Esophagus muscularis mucosa (tissue), 4 donors: ENCODE measurements at places on chromosomes 2 and 18. TPM values are rescaled to one million over a fixed set of nuclear protein-coding genes. Genes with fewer than 3 reads are reported as not detected.

DNA sequence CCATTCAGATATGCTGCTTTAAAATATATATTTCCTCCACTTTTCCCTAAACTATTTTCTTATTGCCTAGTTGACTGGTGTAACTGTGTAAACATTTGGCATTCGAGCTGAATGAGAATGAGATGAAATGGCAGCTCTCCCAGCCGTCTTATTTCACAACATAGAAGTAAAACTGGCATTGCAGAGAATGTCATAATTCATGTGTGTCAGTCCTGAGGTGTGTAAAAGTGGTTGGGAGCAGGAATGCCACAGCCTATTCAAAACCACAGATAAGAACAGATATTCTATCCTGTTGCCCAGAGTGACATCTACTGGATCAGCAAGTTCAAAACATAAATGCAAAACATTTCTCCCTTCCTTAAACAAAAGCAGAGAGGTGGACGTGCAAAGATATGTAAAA is 565.5 kb upstream of the CHAC2 start:
- no peaks in the 10 kb centered on the region for H3K4me1 ChIP-seq
- H3K27me3 ChIP-seq, result no peaks in the 10 kb centered on the region
- no peak overlapping the region for H3K4me3 ChIP-seq

- H3K27me3 ChIP-seq, result no peaks in the 10 kb centered on the region
- DNase-seq, result no peak
- H3K36me3 ChIP-seq, result no peaks in the 10 kb centered on the region
- no peaks in the 10 kb centered on the region for H3K4me1 ChIP-seq
- H3K27ac ChIP-seq, result no peak overlapping the region
Measured at GRCh38 chr18:74128159-74128558, 19.5 kb downstream of the FBXO15 start.

DNA sequence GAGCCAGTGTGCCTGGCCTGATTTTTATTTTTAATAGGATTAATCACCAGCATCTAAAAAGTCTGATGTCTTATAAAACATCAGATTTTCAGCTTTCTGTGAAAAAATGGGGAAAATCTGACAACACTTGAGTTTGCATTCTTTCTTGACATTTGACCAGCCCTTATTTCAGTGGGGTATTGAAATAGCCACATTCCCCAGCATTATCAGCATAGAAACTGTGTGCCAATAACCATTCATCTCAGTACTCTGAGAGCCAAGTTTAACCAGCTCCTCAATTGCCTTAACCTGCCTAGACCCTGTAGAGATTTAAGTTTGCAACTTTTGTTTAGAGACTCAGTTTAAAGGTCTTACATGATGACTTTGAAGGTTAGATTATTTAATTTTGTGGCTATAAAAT is 155.0 kb downstream of the CERS6 start:
- H3K4me1 ChIP-seq, result peaks cover 22% of the 10 kb centered on the region
- H3K27me3 ChIP-seq, result no peaks in the 10 kb centered on the region
- H3K36me3 ChIP-seq, result no peaks in the 10 kb centered on the region

DNA sequence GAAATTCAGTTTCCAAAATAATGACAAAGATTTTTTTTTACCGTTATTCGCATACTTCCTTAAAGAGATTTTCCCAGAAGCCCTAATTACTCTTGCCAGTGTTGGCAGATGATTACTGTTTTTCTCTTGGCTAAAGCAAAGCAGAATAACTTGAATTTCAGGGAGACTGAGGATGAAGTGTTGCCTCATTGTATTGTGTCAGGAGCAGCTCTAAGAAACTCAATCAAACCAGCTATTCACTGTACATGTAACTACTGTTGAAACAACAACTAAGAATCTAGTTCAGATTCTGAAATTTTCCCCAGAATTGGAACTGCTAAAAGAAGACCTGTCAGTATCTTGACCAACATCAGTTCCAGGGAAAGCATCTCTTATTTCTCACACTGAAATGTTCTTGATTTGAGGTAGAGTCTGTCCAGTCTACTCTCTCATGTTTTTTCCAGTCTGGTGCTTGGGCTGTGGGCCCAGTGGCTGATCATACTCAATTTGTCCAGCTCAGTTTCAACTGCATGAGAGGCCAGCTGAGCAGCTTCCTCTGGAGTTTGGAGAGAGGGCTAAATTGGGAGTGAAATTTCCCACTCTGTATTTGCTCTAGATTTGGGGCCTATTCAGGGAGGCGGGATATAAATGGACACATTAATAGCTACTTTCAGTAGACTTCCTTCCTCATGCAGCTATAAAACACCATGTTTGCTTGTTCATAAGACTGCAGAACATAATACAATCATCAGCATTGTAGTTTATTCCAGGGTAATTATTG is 78.5 kb downstream of the PPP1R1C start:
- H3K36me3 ChIP-seq, result no peaks in the 10 kb centered on the region
- H3K4me1 ChIP-seq, result peaks cover 8% of the 10 kb centered on the region
- no peak overlapping the region for H3K27ac ChIP-seq
- no peaks in the 10 kb centered on the region for H3K27me3 ChIP-seq

GRCh38 chr2:119644186-119644585 is 34.8 kb upstream of the TMEM177 start:
- H3K4me3 ChIP-seq, result no peak overlapping the region
- DNase-seq, result no peak
- H3K27me3 ChIP-seq, result no peaks in the 10 kb centered on the region
- H3K4me1 ChIP-seq, result no peaks in the 10 kb centered on the region
- H3K36me3 ChIP-seq, result no peaks in the 10 kb centered on the region
- no peak overlapping the region for H3K27ac ChIP-seq

- H3K27ac ChIP-seq, result no peak overlapping the region
- no peak overlapping the region for H3K4me3 ChIP-seq
- H3K4me1 ChIP-seq, result no peaks in the 10 kb centered on the region
- DNase-seq, result no peak
Measured at GRCh38 chr2:195572895-195573683, 83.9 kb upstream of the SLC39A10 start.

DNA sequence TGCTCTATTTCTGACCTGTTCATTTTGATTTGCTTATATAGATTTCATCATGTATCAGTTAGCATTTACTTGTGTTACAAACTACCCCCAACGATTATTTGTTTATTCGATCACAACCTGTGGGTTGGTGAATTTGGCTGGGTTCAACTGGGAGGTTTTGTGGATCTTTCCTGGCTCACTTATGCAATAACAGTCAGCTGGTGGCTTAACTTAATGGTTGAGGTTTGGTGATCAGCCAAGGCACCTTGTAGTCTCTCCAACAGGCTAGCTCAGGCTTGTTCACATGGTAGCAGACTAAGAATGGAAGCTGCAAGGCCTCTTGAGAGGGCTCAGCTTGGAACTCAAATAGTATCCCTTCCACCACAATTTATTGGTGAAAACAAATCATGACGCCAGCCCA is 5.4 kb upstream of the PUM2 start:
- no peak for DNase-seq
- peaks cover 24% of the 10 kb centered on the region for H3K4me1 ChIP-seq
- H3K4me3 ChIP-seq, result no peak overlapping the region
- no peaks in the 10 kb centered on the region for H3K36me3 ChIP-seq
- no peak overlapping the region for H3K27ac ChIP-seq

- no peak overlapping the region for H3K4me3 ChIP-seq
- H3K27ac ChIP-seq, result no peak overlapping the region
- DNase-seq, result peak; percentile 62
- H3K36me3 ChIP-seq, result no peaks in the 10 kb centered on the region
- no peaks in the 10 kb centered on the region for H3K4me1 ChIP-seq
- no peaks in the 10 kb centered on the region for H3K27me3 ChIP-seq
Measured at GRCh38 chr18:32906506-32907310, 133.9 kb upstream of the KLHL14 start.

DNA sequence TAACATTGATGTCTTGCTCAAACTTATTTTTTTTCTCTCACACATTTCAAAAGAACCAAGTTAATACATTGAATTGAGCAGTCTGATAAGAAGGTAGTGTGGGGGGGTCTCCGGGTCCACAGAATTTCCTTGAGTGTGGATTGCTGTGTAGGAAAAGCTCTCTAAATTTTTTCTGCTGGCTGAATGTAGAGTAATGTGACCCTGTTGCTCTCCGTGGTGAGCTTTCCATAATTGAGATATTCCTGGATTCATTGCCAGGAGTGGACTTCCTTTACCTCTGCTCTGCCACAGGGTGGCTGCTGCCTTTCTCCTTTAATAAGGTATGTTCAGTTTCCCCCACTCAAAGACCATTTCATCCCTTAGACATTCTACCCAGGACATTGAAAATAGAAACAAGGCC is 50.9 kb downstream of the PKP4 start:
- H3K36me3 ChIP-seq, result no peaks in the 10 kb centered on the region
- H3K4me1 ChIP-seq, result peaks cover 52% of the 10 kb centered on the region
- H3K27ac ChIP-seq, result no peak overlapping the region

- no peaks in the 10 kb centered on the region for H3K36me3 ChIP-seq
- H3K27me3 ChIP-seq, result no peaks in the 10 kb centered on the region
- DNase-seq, result no peak
- H3K4me3 ChIP-seq, result no peak overlapping the region
- no peak overlapping the region for H3K27ac ChIP-seq
- peaks cover 25% of the 10 kb centered on the region for H3K4me1 ChIP-seq
Measured at GRCh38 chr2:197878792-197879191, 74.4 kb downstream of the PLCL1 start.

DNA sequence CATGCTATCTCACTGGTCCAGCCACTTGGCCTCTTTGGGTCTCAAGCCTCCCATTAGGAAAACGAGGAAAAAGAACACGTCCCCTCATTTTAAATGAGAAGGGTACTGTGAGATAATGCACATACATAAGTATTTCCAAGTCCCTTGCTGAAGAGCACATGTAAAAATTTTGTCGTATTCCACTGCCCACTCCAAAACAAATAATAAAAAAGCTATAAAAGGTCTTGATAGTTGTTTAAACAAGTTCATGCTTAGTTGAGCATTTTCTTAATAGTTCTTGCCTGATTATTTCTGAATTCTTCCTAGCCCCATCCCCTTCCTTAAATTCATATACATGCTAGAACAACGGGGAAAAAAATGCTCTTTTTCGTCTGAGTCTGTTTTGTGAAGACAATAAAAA is 110.2 kb upstream of the RNU4ATAC start:
- no peak overlapping the region for H3K4me3 ChIP-seq
- no peak overlapping the region for H3K27ac ChIP-seq
- DNase-seq, result no peak
- no peaks in the 10 kb centered on the region for H3K4me1 ChIP-seq
- peaks cover 16% of the 10 kb centered on the region for H3K36me3 ChIP-seq
- no peaks in the 10 kb centered on the region for H3K27me3 ChIP-seq

CCNT2 gene
- total RNA-seq, result 20.0 TPM

CCDC68 gene
- total RNA-seq, result 2.6 TPM

FOXD4L1 gene
- 0.17 TPM for total RNA-seq

FOXI3 gene
- not detected for total RNA-seq

DSG1 gene
- total RNA-seq, result not detected

SMPD4 gene
- 34.5 TPM for total RNA-seq
